Tibial nerve (tissue), 4 donors: ENCODE measurements at places on chromosomes 5 and 9.
A peak's percentile ranks its signal among the peaks of the same experiment; 100 is the strongest.

DNA sequence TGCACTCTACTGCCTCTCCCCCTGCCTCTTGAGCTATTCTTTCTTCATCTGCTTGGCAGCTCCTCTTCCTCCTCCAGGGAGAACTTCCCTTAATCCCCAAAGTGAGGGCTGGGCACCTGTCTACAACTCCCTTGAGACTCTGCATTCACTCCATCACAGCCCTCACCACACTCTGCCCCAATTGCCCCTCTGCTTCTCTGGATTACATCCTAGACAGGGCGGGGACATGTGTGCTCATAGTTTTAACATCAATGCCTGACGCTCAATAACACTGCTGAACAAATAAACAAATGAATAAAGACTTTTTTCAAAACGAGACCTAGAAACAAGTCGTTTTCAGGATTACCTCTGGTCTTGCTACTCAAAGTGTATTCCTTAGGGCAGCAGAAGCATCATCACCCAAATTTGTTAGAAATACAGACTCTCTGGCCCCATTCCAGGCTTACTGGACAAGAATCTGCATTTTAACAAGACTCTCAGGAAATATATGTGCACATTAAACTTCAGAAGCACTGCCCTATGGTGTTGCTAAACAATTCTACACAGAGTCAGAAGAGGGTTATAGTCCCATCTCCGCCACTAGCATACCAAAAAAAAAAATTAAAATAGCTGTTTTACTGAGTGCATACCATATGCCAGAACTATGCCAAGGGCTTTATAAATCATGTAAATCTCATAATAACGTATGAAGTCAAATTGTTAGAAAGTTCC lies 115.6 kb downstream of the CDK5RAP2 start:
- H3K27ac ChIP-seq = no peak overlapping the region
- no peak overlapping the region for H3K4me3 ChIP-seq
- H3K36me3 ChIP-seq = no peaks in the 10 kb centered on the region

DNA sequence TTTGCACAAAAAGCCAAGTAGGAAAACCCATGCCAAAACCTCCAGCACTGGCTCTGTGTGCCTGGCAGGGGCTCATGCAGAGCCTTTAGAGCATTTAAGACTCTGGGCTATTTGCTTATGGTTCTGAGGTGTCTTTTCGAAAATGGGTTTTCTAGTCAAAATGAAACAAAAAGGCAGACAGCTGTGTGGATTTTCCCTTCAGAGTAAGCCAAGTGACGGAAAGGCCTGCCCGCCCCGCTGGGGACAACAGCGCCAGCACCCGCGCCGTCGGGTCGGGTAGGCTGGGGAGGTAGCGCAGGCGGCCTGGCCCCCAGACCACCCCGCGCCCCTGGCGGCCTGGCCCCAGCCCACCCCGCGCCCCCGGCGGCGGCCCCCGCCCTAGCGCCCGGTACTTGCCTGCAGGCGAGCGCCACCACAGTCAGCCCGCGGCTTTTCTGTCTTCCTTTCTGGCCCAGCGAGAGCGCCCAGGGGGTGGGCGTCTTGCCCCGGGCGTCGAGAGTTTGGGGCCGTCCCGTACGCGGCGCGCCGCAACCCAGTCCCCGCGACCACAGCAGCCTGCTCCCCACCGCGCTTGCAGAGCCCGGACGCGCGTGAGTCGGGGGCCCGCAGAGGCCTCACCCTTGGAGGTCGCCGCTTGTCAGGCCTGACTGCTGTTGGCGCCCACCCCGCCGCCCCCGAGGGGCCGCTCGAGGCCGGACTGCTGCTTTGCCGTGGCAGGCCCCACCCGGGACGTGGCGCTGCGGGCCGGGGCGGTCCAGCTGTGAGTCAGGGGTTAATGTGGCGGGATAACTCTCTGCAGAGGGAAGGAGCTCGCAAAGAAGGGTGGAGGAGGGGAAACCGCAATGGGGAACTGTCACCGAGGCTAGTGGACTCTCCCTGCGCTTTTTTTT lies at the start of gene TICAM2:
TSS of gene TICAM2 (minus strand) at position 779 of the 890 bp plus-strand sequence. CDS start 21,223 bp downstream, outside the sequence.
- no peaks in the 10 kb centered on the region for H3K27me3 ChIP-seq
- H3K27ac ChIP-seq = peak within 1 kb of the TSS; percentile 81
- no peaks in the 10 kb centered on the region for H3K36me3 ChIP-seq
- H3K4me3 ChIP-seq = peak within 1 kb of the TSS; percentile 84
- peaks cover 23% of the 10 kb centered on the region for H3K4me1 ChIP-seq

DNA sequence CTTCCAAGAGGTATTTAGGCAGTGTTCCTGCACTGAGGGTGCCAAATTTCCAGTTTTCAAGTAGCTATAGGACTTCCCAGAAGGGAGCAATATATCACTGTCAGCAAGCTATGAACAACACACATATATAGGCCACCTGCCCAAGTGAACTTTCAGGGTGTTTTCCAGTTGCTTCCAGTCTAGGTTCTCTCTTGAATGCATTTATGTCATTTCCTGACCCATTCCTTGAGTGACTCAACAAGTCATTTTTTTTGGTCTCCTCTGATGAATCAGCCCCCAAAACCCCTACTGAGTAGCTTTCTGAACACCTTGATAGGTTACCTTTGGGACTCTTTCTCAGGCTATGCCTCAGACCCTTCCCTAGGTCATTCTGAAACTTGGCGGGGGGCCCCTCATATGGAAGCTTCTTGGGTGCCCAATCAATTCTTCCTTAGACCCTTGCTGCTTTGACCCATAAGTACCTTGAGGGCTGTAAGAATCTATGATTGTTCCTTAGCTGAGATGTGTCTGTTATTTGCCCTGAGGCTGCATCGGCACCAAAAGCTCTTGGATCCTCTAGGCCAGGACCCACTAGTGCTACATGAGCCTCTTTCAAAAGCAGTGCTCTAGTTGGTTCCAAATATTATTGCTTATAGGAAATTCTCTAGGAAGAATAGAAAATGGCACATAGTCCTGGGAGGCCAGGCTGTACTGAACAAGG lies 12.4 kb downstream of the DNAJB5 start:
- no peak overlapping the region for H3K4me3 ChIP-seq
- H3K4me1 ChIP-seq = no peaks in the 10 kb centered on the region
- no peak for DNase-seq
- H3K27me3 ChIP-seq = no peaks in the 10 kb centered on the region

DNA sequence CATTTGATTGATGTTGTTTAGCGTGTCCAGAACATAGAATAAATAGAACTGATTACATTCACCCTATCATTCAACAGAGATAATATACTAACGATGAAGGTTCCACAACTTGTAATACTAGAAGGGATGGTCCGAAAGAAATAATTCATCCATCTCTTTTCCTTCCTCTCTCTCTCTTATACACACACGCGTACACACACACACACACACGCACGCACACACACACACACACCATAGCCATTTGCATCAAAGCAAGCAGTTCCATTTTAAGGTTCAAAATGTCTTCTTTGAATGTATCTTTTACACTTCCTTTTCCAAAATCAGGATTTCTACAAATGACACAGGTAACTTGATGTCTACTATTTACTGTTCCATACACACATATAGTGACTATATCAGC lies 887 bp downstream of the GDA start:
- peaks cover 10% of the 10 kb centered on the region for H3K4me1 ChIP-seq
- DNase-seq = no peak
- H3K4me3 ChIP-seq = no peak overlapping the region
- H3K27ac ChIP-seq = no peak overlapping the region

DNA sequence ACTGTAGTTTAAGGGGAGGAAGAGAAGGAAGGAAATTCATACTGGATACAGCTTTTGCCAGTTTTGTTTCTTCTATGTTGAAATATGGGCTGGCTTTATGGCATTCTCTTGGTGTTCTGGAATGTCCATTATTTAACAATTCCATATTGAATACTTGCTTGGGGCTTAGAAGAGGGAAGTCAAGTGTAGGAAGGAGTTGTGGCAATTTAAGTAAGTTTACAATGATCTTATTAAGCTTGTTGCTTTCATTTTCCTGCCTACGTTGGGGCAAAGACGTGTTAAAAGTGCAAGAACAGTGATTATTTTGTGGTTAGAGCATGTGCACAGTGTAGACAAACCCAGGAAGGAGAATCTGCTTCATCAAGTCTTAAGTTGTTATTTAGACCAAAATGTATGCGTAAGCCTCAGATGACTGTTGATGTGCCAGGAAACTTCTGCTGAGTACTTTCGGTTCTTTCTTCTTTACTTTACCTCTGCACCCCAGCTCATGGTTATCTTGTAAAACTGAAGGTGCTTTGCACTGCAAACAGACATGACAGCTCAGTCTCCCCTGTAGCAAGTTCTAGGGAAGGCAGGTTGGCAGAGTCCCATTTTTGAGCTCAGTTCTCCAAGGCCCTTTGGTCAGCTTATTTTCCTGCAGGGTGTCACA lies 75.8 kb downstream of the F2RL2 start:
- H3K27ac ChIP-seq = peak overlapping the region; percentile 84
- peaks cover 48% of the 10 kb centered on the region for H3K4me1 ChIP-seq
- no peaks in the 10 kb centered on the region for H3K36me3 ChIP-seq
- no peak for DNase-seq
- no peaks in the 10 kb centered on the region for H3K27me3 ChIP-seq

DNA sequence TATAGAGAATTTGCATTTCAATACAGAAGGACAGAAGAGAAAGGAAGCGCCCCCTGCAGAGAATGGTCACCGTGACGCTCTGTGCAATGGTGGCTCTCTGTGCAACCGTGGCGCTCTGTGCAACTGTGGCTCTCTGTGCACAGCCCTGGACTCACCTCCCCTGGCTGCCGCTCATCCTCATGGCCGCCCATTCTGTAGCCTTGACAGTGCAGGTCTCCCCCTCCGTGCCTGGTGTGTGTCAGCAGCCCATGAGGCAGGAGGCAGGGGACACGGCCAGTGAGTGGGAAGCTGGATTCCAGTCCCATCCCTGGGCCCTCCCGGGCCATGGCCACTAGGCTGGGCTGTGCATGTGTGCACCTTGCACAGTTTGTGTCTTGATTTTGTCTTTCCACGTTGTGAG lies 12.0 kb downstream of the EXOC3 start:
- H3K4me1 ChIP-seq = no peaks in the 10 kb centered on the region
- no peaks in the 10 kb centered on the region for H3K27me3 ChIP-seq
- H3K4me3 ChIP-seq = no peak overlapping the region
- peaks cover 6% of the 10 kb centered on the region for H3K36me3 ChIP-seq

DNA sequence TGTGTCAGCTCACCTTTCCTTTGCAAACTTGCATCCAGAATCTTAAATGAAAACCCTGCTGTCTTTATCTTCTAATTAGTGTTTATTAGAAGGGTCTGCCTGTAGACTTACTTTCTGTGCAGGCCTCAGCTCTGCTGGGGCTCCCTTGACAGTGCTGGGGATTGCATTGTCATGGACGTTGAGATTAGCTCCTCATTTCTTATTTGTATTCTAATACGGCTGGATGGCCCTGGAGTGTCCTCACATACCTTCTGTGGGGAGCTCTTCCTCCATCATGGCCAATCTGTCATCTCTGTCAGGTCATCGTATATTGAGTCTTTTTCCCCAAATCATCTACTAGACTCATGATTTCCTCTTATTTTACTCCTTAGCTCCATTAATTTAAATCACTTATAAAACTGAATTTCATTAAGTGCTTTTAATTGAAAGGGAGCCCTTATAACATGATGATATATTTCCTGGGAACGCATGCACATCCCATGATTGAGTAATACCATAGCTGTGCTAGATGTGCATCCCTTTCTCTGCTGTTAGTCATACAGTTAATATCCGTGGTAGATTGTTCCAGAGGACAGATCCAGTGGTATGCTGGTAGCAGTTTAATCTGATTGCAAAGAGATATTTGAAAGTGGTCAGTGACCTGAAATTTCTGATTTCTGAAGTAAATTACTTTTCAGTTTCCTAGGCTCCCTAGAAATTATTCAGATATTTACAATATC lies 61.6 kb downstream of the ICE1 start:
- no peak overlapping the region for H3K27ac ChIP-seq
- no peak for DNase-seq
- H3K27me3 ChIP-seq = no peaks in the 10 kb centered on the region
- H3K4me3 ChIP-seq = no peak overlapping the region
- H3K4me1 ChIP-seq = no peaks in the 10 kb centered on the region

- H3K4me3 ChIP-seq = no peak overlapping the region
- H3K4me1 ChIP-seq = no peaks in the 10 kb centered on the region
- no peak overlapping the region for H3K27ac ChIP-seq
- no peaks in the 10 kb centered on the region for H3K27me3 ChIP-seq
Measured at GRCh38 chr5:4212071-4212739, 616.6 kb downstream of the IRX1 start.

DNA sequence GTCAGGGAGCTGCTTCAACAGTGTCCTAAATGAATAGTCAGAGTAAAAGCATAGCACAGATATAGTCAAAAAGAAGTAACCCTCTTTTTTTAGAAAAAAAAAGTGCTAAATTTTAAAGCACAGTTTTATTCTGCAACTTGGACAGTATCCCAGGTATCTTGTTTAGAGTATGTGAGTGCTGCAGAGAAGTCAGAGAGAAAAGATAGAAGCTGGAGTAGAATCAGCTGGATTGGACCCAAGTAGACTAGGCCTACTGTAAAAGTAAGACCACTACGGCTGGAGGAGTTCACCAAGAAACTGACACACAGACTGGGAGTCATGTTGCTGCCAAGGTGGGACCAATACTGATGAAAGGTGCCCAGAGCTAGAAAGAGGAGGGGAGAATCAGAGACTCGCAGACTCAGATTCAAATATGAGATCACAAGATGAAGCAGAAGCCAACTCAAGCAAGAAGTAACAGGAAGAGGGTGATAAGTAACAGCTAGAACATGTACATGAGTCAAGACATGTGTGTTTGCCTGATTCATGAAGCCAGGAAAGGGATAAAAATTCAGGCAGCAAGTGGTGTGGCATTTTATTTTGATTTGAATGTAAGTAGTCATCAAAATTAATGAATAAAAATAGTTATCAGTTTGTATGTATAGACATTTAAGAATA lies 25.6 kb upstream of the TUSC1 start:
- H3K27me3 ChIP-seq = no peaks in the 10 kb centered on the region
- H3K4me1 ChIP-seq = no peaks in the 10 kb centered on the region
- no peak for DNase-seq
- no peak overlapping the region for H3K27ac ChIP-seq
- no peak overlapping the region for H3K4me3 ChIP-seq

GRCh38 chr9:75930190-75930589 lies 39.7 kb downstream of the PCSK5 start:
- H3K4me1 ChIP-seq = peaks cover 29% of the 10 kb centered on the region
- H3K4me3 ChIP-seq = no peak overlapping the region
- no peak for DNase-seq

DNA sequence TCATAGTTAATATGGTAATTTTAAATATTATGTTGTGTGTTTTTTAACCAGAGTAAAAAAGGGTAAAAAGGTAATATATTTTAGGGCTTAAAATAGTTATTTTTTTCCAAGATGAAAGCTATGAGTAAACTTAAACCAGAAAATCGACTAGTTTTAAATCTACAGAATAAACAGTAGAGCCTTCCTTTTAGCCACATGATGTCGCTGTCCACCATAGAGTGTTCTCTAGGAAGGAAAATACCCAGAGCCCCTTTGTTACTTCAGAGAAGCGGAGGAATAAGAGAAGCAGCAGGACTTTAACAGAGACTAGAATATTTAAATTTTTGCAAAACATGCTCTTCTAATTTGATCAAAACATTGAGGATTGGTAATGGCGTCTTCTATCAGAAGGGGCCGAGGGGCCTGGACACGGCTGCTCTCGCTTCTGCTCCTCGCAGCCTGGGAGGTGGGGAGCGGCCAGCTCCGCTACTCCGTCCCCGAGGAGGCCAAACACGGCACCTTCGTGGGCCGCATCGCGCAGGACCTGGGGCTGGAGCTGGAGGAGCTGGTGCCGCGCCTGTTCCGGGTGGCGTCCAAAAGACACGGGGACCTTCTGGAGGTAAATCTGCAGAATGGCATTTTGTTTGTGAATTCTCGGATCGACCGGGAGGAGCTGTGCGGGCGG lies at the start of gene PCDHA2:
TSS of gene PCDHA2 (plus strand) at position 258 of the 664 bp plus-strand sequence.
- H3K4me1 ChIP-seq = no peaks in the 10 kb centered on the region
- no peaks in the 10 kb centered on the region for H3K27me3 ChIP-seq
- H3K36me3 ChIP-seq = no peaks in the 10 kb centered on the region
- no peak for DNase-seq
- no peak within 1 kb of the TSS for H3K4me3 ChIP-seq
